CD4-positive, alpha-beta T cell treated with Interleukin-6 at 100 ng/mL for 8 hours (primary cell): ENCODE measurements at places on chromosomes 16 and 17.

DNA sequence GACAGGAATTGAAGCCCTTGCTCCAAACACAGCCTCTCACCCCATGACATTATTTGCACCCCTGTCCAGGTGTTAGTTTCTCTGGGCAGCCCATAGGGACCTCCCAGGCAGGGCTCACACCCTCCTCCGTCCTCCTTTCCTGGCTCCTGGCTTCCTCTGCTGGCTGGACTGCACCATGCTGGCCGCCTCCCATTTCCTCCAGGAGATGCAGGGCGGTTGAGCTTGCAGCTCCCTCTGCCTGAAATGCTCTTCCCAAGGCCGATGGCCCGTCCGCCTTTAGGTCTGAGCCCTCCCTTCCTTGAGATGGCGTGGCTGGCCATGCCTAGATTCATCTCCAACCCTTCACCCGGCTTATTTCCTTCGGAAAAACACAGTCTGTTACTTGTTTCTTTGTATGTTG is 334.8 kb downstream of the SNX29 start:
- DNase-seq = no peak

- no peak for DNase-seq
Measured at GRCh38 chr16:56781528-56781961, 51.6 kb downstream of the NUP93 start.

DNA sequence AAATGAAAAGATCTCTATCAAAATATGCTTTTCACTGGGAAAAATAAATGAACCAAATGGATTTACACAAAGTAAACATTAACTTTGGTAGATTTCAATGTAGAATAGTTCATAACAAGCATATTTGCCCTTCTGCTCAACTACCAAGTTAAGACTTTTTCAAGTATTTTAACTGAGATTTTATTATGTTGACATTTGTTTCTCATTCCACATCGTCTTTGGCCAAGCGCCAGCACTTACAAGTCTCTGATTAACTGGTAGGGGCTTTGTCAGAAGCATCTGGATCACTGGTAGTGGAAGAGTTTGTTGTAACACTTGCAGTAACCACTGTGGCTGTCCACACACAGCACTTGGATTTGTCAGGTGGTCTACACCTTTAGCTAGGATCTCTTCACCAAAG is 22.9 kb downstream of the SLFN12L start:
- DNase-seq = no peak

GRCh38 chr17:2983255-2983654 is 80.2 kb downstream of the OR1D5 start:
- DNase-seq = no peak

GRCh38 chr16:57628008-57628781 is at the start of gene ADGRG1:
TSS of gene ADGRG1 (plus strand) at chr16:57628630. CDS start at chr16:57650288, 21,658 bp downstream.
- DNase-seq = no peak

DNA sequence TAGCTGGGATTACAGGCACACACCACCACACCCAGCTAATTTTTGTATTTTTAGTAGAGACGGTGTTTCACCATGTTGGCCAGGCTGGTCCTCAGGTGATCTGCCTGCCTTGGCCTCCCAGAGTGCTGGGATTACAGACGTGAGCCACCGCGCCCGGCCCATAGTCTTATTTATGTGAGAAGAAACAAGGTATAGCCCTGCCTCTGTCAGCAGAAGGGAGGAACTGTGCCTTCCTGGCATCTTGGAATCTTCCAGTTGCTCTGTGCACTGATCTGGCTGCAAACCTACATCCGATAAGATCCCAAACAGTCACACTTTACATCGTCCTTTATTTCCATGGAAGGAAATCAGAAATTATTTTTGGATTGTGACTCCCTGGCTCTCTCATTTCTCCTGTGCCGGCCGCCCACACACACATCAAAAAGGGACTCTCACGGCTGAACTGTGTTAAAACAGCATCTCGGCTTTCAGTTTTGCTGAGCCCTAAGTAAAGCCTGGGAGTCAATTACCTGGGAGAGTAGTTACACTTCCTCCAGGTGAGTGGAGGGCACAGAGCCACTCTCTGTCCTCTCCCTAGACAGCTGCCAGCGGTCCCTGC is 23.3 kb downstream of the WIPI1 start:
- no peak for DNase-seq

GRCh38 chr16:68458551-68458950 is 10.2 kb upstream of the SMPD3 start:
- no peak for DNase-seq

GRCh38 chr16:71461686-71462648 is at the start of gene ZNF23:
TSS of gene ZNF23 (minus strand) at chr16:71462247. CDS start at chr16:71456796, 5,451 bp downstream.
- peak; percentile 70 for DNase-seq

DNA sequence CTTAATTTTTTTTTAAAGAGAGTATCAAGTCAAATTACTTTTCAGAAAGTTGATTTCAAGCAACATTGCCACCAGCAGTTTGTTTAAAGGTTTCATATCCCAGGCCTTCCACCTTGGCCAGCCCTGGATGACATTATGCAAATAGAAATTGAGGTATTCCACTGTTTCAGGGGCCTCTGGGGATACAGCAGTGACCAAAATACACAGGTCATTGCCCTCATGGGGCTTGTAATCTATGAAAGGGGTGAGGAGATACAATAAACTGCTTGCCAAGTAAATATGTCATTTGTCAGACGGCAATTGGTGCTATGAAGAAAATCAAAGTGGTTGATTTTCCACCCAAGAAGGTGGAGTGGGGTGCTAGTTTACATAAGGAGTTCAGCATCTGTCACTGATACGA is 37.8 kb upstream of the TMC5 start:
- DNase-seq = no peak

GRCh38 chr16:70778901-70779309 is 22.1 kb downstream of the VAC14 start:
- DNase-seq = no peak

- no peak for DNase-seq
Measured at GRCh38 chr17:2595716-2596115, 2.3 kb downstream of the PAFAH1B1 start.

GRCh38 chr17:45277992-45278391 is 16.1 kb upstream of the SPATA32 start:
- no peak for DNase-seq

DNA sequence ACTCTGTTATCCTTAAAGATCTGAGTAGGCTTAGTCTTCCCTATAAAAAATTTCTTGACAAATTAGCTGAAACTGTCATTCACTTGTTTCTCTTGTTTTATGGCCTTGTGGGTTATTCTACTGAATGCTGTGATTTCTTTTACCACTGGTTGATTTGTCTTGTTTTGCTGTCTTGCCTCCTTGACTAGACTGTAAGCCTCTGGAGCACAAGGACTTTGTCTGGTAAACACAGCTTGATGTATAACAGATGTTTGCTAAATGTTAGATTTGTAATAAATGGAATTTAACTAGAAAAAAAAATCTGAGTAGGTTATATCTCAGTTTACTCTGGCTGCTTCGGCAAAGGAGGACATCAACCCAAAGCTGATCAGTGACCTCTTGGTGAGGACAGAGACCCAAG is 21.6 kb downstream of the VAC14 start:
- no peak for DNase-seq

- DNase-seq = no peak
Measured at GRCh38 chr16:7083096-7083495, 249.5 kb upstream of the RBFOX1 start.

DNA sequence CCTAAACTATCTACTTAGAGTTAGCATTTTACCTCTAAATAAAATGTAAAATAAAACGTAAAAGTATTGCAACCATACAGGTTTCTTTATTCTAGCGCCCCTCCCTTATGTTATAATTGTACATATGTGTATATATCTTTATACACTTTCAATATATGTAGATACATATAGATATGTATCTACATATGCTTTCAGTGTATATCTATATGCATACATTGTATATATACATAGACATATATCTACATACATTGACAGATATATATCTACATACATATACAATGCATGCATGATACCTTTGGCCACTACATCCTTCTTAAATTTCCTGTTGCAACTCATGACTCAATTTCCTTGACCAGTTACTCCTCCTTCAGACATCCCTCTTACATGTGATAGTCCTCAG is 16.7 kb downstream of the BPTF start:
- no peak for DNase-seq
